Hematopoietic multipotent progenitor cell treated with erythropoietin and hydrocortisone succinate and interleukin-3 and kit ligand, for 4 days (in vitro differentiated cells): ENCODE measurements at places on chromosomes 2 and 18.

GRCh38 chr2:86621280-86621943 lies 2.3 kb downstream of the RNF103 start:
- peak; percentile 56 for DNase-seq

DNA sequence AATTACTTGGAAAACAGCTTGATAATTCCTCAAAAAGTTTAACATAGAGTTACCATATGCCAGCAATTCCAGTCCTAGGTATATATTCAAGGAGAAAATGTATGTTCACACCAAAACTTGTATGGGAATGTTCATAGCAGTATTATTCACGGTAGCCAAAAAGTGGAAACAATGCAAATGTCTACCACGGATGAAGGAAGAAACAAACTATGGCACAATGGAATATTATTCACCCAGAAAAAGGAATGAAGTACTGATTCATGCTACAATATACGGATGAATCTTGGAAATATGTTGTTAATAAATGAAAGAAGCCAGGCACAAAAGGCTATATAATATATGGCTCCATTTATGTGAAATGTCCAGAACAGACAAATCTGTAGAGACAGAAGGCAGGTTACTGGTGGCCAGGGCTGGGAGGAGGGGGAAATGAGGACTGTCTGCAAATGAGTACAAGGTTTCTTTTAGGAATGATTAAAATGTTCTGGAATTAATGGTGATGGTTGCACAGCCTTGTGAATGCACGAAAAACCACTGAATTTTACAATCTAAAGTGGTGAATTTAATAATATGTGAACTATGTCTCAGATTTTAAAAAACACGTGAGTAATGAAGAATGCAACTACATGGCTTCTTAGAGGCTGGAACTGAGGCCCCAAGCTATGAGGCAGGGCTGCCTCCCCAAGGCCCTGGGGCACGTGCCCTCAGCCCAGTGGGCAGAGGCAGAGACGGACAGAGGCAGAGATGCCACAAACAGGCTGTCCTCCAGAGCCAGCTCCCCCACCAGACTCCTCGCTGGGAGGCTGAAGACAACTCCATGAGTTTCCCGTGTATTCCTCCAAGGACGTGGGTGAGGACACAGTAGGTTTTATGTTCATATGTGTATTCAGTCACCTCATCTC lies 5.0 kb downstream of the LIMS2 start:
- no peak for DNase-seq

DNA sequence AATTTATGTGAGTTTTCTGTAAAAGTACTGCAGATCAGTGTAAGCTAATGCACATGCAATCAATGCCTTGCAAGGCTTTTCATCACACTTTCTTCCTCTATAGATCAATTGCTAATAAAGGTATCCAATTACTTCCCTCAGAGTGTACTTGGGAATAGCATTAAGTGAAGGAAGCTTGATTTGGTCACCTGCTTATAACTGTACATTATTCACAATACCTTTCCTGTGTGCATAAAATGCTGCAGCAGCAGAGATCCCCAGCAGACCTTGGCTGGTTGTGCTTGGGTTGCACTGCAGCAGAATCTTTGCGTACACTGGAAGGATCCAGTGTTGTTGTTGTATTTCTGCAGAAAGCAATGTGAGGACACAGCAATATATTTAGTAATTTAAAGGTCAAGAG lies 18.5 kb upstream of the SCN9A start:
- DNase-seq: no peak

- DNase-seq: no peak
Measured at GRCh38 chr18:35282353-35282752, 7.7 kb downstream of the ZSCAN30 start.

DNA sequence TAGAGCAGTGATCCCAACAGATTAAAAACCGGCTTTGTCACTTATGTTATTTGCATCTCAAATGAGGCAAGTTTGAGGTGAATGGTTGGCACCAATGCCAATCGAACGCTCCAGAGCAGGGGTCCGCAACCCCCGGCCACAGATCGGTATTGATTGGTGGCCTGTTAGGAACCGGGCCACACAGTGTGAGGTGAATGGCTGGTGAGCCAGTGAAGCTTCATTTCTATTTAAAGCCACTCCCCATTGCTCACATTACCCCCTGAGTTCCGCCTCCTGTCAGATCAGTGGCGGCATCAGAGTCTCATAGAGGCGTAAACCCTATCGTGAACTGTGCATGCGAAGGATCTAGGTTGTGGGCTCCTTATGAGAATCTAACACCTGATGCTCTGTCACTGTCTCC lies 132.0 kb downstream of the TMEM182 start:
- DNase-seq: no peak
